ENCODE measurements at places on chromosomes 3 and 15.

- peak overlapping the region; percentile 83 for H3K4me3 ChIP-seq
- no peak for DNase-seq
- H3K27ac ChIP-seq = no peak overlapping the region
- H3K27me3 ChIP-seq = peaks cover 2% of the 10 kb centered on the region
- H3K36me3 ChIP-seq = peaks cover 48% of the 10 kb centered on the region
Observed at GRCh38 chr15:89577776-89578115, 2.5 kb downstream of the TICRR start.

DNA sequence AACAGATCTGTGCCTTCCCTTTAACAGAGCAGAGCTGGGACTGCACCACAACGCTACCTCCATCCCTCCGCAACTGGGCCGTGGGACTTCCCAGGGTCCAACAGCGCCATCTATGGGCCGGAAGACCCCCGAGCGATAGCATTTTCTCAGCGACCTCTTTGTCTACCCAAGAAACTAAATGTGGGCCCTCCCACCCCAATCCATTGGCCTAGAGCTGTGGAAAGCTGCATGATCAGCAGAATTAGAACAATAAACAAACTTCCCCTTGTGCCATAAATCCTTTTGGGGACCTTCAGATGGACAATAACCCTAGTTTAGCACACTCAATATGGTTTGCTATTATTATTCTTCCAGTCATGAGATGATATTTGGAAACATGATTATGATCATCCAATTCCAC lies 74.8 kb upstream of the NTRK3 start:
- no peak overlapping the region for H3K27ac ChIP-seq
- peak; percentile 24 for DNase-seq
- peaks cover 7% of the 10 kb centered on the region for H3K27me3 ChIP-seq
- H3K4me3 ChIP-seq = no peak overlapping the region
- no peaks in the 10 kb centered on the region for H3K36me3 ChIP-seq

DNA sequence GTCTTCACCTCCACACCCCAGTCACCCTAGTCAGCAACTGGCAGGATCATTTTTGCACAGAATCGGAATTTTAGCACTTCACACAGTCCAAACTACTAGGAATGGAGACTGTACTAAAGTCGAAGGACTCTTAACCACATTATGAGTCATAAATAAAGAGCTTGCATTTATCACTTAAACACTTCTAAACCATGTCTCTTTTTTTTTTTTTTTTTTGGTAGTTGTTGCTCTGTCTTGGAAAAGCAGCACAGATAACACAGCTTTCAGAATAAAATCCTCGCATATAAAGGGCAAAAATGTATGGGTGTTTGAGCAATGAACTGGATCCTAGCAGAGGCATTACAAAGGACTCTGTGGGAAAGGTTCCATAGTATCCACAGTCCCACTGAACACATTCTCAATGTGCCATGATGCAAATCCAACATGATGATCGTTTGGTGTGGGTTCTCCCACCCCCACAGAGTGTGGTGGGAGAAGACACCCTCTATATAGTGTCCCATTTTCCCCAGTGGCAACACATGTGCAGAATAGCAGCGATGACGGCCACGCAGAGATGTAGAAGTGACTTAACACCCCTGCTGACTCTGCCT lies 47.1 kb downstream of the FOXP1 start:
- peaks cover 31% of the 10 kb centered on the region for H3K4me1 ChIP-seq
- H3K36me3 ChIP-seq = peaks cover 14% of the 10 kb centered on the region
- no peak overlapping the region for H3K27ac ChIP-seq
- no peak for DNase-seq

- no peaks in the 10 kb centered on the region for H3K36me3 ChIP-seq
- DNase-seq = no peak
- H3K27ac ChIP-seq = no peak overlapping the region
- H3K4me1 ChIP-seq = no peaks in the 10 kb centered on the region
Observed at GRCh38 chr15:70792171-70792573, 28.8 kb upstream of the UACA start.

GRCh38 chr3:149454746-149455145 lies 19.8 kb upstream of the TM4SF4 start:
- no peaks in the 10 kb centered on the region for H3K36me3 ChIP-seq
- no peak overlapping the region for H3K27ac ChIP-seq
- no peak overlapping the region for H3K4me3 ChIP-seq
- no peak for DNase-seq

GRCh38 chr3:193391902-193392301 lies 13.3 kb upstream of the ATP13A5 start:
- no peaks in the 10 kb centered on the region for H3K4me1 ChIP-seq
- H3K36me3 ChIP-seq = no peaks in the 10 kb centered on the region
- H3K27ac ChIP-seq = no peak overlapping the region
- no peak overlapping the region for H3K4me3 ChIP-seq

- H3K27ac ChIP-seq = peak overlapping the region; percentile 65
- no peak overlapping the region for H3K4me3 ChIP-seq
- H3K27me3 ChIP-seq = no peaks in the 10 kb centered on the region
- no peak for DNase-seq
Observed at GRCh38 chr3:4988983-4989834, 10.0 kb downstream of the BHLHE40 start.

DNA sequence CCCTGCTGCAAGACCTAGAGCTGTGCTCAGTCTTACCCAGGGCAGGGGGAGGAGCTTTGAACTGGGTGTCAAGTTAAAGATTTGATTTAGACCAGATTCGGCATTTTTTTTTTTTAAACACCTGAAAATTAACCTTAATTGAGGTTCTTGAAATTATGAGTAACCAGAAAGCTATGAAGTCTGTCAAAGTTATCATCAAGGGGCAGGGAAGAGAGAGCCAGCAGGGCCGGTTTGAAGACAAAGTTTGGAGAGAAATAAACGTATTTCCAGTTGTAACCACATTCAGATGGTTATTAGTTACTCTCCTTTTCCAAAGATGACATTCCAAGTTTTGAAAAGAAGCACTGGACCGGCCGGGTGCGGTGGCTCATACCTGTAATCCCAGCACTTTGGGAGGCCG lies 12.0 kb downstream of the TMEM266 start:
- H3K27ac ChIP-seq = no peak overlapping the region
- H3K27me3 ChIP-seq = peaks cover 12% of the 10 kb centered on the region
- no peak overlapping the region for H3K4me3 ChIP-seq
- no peak for DNase-seq
- H3K36me3 ChIP-seq = no peaks in the 10 kb centered on the region

DNA sequence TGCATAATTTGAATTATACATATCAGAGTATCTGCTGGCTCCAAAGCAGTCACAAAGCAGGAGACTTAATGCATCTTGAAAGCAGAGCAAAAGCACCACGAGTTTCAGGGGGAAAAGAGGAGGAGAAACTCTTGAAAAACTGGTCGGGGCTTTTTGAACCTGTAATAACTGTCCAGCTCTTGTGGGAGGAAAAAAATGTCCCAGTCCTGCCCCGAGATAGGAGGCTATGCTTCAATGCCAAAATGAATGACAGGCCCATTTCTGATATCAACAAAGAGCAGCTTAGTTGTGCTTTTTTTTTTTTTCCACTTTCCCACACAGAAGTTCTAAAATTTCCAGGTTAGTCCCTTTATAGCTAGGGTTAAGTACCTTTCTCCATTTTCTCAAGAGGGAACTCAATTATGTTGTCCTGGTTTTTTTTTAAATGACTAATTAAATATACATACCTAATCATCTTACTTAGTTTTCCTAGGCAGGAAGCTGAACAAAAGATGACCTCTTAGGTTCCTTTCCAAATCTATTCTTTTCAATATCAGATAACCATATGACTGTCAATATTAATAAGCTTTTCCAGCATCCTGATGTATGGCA lies 120.2 kb downstream of the TFDP2 start:
- H3K27me3 ChIP-seq = no peaks in the 10 kb centered on the region
- peaks cover 3% of the 10 kb centered on the region for H3K36me3 ChIP-seq
- H3K4me1 ChIP-seq = peaks cover 30% of the 10 kb centered on the region
- H3K4me3 ChIP-seq = no peak overlapping the region
- H3K27ac ChIP-seq = no peak overlapping the region

- peaks cover 15% of the 10 kb centered on the region for H3K4me1 ChIP-seq
- H3K27me3 ChIP-seq = no peaks in the 10 kb centered on the region
- H3K27ac ChIP-seq = peak overlapping the region; percentile 48
- peaks cover 35% of the 10 kb centered on the region for H3K36me3 ChIP-seq
- H3K4me3 ChIP-seq = peak overlapping the region; percentile 93
Observed at GRCh38 chr3:12995389-12996180, 77.6 kb downstream of the IQSEC1 start.

- H3K27me3 ChIP-seq = peaks cover 14% of the 10 kb centered on the region
- no peaks in the 10 kb centered on the region for H3K4me1 ChIP-seq
- no peak overlapping the region for H3K4me3 ChIP-seq
- no peak for DNase-seq
Observed at GRCh38 chr3:10445561-10446175, 59.7 kb downstream of the ATP2B2 start.

DNA sequence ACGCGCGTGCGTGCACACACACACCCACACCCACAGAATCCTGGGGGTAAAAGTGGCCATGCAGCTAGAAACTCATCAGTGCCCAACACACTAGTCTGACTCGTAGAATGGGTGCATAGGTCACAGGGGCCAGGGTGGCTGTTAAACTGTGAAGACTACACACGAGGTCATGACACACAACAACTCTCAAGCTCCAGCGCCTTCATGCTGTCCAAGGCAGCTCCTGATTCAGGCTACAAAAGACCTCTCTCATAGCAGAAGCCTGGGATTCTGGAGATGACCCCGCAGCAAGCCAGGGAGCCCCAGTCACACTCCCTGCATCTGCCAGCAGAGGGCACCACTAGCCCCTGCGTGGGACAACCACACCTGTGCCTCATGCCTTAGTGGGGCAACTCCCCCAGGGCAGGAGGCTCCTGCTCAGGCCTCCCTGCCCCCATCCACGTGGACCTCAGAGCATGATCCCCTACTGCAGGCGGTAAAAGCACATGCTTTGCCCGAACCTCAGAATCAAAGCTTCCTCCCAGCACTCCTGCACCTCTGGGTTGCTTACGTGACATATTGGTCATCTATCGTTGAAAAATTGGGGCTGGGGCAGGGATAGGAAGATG lies 93.1 kb downstream of the LRIG1 start:
- H3K4me1 ChIP-seq = peaks cover 10% of the 10 kb centered on the region
- H3K4me3 ChIP-seq = no peak overlapping the region

DNA sequence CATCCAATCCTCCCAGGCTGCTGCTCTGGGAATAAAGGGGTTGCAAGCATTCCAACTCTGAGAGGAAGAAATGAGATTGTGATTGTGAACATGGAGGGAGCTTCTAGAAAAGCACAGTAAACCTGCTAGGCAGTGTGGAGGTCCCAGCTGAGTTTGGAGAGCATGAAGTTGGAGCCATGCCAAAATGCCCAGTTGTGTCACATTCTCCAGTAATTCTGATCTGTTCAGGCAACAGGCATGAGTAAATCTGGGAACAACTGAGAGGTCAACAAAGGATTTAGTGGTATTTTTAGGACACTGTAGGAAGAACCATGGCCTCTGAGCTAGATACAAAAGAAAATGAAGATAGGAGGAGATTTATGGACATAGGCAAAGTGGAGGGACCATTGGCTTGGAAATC lies 74.7 kb downstream of the CYP19A1 start:
- H3K27ac ChIP-seq = no peak overlapping the region
- DNase-seq = no peak
- peaks cover 4% of the 10 kb centered on the region for H3K36me3 ChIP-seq
- peaks cover 19% of the 10 kb centered on the region for H3K4me1 ChIP-seq

GRCh38 chr3:81249540-81250029 lies 511.9 kb downstream of the GBE1 start:
- no peaks in the 10 kb centered on the region for H3K4me1 ChIP-seq
- no peak for DNase-seq
- H3K36me3 ChIP-seq = no peaks in the 10 kb centered on the region
- H3K4me3 ChIP-seq = no peak overlapping the region

DNA sequence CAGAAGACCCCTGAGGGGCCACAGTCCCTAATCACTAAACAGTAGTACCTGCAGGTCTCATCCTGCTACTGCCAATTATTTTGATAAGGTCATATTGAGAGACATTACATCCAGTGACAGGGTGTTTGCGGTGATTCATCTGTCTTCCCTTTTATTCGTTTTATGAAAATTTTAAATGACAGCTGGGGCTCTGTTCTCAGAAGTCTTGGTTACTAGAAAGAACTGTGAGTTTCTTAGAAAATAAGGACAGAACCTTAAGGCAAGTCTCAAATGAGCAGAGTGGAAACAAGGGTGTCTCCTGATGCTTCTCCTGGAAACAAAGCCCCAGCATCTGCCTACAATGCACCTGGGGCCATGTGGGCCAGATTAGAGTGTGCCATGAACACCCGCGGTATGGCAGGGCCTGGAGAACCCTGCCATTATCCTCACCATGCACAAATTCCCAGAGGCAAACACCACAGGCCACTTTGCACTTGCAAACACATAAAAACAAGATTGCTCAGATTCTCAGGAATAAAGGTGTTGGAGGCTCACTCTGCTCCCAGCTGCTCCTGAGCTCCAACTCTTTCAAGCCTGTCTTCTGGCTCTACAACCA lies 66.3 kb upstream of the IQSEC1 start:
- no peak for DNase-seq
- no peak overlapping the region for H3K27ac ChIP-seq
- no peaks in the 10 kb centered on the region for H3K27me3 ChIP-seq
- H3K36me3 ChIP-seq = no peaks in the 10 kb centered on the region
- no peak overlapping the region for H3K4me3 ChIP-seq
- H3K4me1 ChIP-seq = no peaks in the 10 kb centered on the region

DNA sequence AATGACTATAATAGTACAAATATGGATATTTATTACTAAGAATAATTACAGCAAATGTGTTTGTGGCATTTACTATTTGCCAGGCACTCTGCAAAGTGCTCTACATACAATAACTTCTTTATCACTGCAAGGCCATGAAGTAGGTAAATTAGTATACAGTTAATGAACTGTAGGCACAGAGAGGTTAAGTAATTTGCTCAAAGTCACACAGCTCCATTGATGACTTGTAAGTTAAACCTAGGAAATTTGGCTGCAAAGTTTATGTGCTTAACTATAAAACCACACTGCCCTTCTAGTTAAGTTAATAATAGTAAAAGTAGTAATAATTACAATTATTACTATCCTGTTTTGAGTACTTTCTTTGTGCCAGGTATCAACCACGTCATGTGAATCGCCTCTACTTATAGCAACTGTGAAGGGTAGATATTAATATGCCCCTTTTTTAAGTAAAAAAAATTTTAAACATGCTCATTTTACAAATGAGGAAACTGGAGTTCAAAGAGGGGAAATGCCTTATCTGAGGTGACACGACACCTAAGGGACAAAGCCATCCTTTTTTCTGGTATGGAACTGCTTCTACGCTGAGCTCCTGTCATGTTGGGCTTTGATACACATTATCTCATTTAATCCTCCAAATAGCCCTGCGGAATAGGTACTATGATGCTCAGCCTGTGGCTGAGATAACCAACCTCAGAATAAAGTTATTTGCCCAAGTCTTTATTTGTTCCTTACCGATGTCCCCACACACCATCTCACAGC lies 8.5 kb downstream of the BHLHE40 start:
- peaks cover 56% of the 10 kb centered on the region for H3K4me1 ChIP-seq
- H3K4me3 ChIP-seq = peak overlapping the region; percentile 82
- H3K36me3 ChIP-seq = peaks cover 37% of the 10 kb centered on the region
- peak overlapping the region; percentile 85 for H3K27ac ChIP-seq
- DNase-seq = no peak
